NCI-H774 (cell line): ENCODE measurements at places on chromosomes 11 and 22.

GRCh38 chr22:47294222-47294532, 531.7 kb downstream of the TBC1D22A start:
- DNase-seq: no peak

GRCh38 chr22:20569059-20570058, 61.9 kb downstream of the MED15 start:
- no peak for DNase-seq

GRCh38 chr11:68181719-68182451, 31.2 kb downstream of the KMT5B start:
- DNase-seq: no peak

DNA sequence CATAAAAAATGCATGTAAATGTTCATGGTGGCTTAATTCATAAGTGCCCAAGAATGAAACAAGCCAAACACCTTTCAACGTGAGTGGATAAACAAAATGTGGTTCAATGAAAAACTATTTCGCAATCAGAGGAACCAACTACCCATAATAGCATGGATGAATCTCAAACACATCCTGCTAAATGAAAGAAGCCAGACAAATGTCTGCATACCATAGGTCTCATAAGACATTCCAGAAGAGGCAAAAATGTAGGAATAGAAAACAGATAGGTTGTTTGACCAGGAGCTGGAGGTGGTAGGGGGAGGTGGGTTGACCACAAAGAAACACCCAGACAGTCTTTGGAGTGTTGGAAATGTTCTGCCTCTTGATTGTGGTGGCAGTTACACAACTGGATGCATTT, 13.2 kb upstream of the OSBPL5 start:
- DNase-seq: no peak

DNA sequence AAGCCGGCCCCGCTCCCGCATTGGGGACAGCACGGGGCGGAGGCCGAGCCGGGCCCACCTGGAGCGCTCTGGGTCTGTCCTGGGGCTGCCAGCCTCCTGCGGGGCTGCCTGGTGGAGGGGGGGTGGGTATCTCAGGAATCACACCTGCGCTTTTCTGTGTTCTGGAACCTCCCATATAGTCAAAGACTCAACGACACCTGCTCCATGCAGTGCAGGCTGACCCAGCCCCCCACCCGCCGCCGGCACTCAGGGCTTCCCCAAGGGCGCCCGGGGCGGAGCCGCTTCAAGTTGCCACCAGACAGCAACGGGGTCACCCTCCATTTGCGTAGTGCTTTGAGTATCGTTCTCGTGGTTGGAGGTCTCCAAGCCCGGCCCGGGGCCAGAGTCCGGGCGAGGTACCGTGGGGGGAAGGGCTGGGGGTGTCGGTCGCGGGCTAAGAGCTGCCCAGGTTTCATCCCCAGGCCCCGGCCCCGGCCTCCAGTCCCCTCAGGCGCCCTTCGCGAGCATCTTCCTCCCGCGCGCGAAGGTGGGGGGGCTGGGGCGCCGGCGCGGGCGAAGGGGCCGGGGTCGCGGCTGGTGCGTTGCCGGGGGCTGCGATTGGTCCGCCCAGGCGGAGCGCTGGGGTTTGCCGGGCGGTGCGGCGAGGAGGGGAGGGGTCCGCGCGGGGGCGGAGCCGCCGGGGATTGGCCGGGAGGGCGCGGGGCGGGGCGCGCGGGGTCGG, 6.6 kb downstream of the TSPAN4 start:
- no peak for DNase-seq

GRCh38 chr11:70043482-70043881, 34.6 kb upstream of the ANO1 start:
- no peak for DNase-seq

GRCh38 chr11:119650251-119650650, 78.7 kb downstream of the NECTIN1 start:
- DNase-seq: no peak

DNA sequence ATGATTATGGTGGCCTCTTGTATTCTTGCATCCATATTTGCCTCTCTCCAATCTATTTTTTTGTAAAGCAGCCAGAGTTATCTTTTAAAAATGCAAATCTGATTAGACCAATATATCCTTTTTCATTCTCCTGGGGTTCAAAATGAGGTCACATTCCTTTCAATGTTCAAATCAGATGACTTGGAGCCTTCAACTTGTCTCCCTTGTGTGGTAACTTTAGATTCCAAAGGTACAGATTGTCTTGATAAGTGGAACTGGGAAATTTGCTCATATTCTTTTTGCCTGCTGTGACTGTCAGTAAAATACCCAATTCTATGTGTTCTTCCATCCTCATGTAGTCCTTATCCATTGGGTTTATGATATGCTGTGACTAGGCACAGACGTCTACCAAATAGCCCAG, 15.1 kb upstream of the CAPRIN1 start:
- DNase-seq: no peak

- DNase-seq: no peak
Measured at GRCh38 chr11:1227551-1228100, 4.8 kb downstream of the MUC5B start.
